ENCODE measurements at places on chromosomes 5 and 9. TPM values are rescaled to one million over a fixed set of nuclear protein-coding genes. Genes with fewer than 3 reads are reported as not detected.

The UNC13B gene
- 0.50 TPM for total RNA-seq

The DMGDH gene
- total RNA-seq = 1.0 TPM

The SLC6A18 gene
- not detected for total RNA-seq

The STING1 gene
- 160 TPM for total RNA-seq

GRCh38 chr5:173507171-173507570 is 109.3 kb downstream of the BOD1 start:
- no peak for DNase-seq

- no peak for DNase-seq
Observed at GRCh38 chr9:114065304-114065703, 12.8 kb downstream of the AMBP start.

DNA sequence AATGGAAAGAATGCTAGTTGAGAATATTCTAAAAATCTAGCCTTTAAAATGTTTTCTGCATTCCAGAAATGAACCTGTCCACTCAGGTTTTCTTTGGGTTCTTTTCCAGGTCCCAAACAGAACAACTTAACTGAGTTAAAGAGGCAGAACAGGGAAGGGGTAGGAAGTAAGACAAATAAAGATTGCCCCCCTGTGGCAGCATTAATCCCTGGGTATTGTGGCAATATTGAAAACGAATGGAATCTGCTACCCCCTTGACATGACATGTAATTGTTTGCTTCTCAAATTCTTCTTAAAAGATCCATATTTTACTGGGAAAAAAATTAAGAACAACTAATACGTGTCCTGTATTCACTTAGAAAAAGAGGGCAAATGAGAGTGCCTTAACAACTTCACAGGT is 9.3 kb upstream of the RBM22 start:
- no peak for DNase-seq

GRCh38 chr5:97078958-97079743 is 63.3 kb downstream of the LIX1 start:
- DNase-seq = no peak

GRCh38 chr5:134818776-134819175 is 27.0 kb upstream of the C5orf24 start:
- DNase-seq = no peak

- no peak for DNase-seq
Observed at GRCh38 chr5:41835645-41836044, 34.6 kb downstream of the OXCT1 start.

GRCh38 chr5:139925216-139925562 is 117.9 kb downstream of the NRG2 start:
- no peak for DNase-seq
